ENCODE measurements at places on chromosomes 7 and 10.

DNA sequence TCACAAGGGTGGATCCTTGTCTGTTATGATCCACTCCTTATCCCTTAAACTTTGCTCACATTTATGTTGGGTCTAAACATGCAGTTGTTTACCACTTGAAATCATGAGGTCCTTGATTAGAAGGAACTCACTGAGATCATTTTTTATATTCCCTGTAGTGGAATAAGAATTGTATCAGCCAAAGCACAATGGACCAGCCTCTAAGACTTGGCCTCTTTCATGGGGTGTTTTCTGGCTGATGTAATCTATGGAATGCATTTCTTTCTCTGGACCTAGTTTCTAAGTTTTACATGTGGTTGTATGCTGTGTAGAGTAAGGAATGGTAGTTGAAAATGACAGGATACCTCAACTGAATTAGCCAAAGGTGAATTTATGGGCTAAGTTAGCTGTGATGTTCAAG, 376.6 kb downstream of the SORCS3 start:
- DNase-seq, result no peak

DNA sequence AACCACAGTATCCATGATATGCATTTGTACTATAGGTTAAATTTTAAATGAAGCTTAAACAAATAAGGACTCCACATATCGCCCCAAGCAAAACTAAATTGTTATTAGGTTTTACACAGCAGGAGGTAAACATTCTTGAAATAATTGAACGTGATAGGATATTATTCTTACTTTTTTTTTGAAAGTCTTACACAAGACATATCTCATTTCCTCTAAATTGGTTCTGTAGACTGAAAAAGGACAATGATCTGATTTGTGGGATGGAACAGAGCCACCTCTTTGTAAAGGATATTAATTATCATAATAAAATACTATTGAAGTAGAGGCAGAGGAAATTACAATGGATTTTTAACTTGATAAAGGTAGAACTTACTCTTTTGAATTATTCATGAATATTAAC, 155.1 kb upstream of the SEMA3D start:
- no peak for DNase-seq

- no peak for DNase-seq
These were observed 74.6 kb upstream of the LYZL2 start for GRCh38 chr10:30704026-30704600.

DNA sequence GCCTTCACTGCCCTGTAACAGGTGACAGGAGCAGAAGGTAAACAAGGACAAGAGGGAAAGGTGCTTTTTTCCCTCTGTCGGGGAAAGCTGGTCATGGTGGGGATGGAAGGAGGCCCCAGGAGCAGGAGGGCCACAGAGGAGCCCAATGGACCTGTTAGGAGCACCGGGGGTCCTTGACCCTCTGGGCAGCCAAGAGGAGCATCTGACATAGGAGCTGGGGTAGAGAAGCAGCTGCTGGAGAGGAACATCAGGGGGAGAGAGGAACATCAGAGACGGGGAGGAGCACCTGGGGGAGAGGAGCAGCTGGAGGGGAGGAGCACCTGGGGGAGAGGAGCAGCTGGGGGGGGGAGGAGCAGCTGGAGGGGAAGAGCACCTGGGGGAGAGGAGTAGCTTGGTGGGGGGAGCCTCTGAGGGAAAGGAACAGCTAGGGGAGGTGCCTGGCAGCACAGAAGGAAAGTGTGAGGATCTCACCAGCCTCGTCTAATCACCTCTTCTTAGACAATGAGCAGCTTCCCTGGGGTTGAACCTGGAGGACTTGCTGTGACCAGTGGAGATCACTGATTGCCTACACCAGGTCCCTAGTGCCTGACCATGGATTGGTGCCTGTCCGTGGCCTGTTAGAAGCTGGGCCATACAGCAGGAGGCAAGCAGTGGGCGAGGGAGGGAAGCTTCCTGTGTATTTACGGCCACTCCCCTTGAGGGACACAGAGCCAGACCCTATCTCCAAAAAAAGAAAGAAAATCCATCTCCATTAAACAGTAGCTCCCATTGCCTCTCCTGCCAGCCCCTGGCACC, 37.6 kb downstream of the JAKMIP3 start:
- no peak for DNase-seq

- no peak for DNase-seq
These were observed 46.9 kb downstream of the GRID1 start for GRCh38 chr10:86319676-86320075.

- DNase-seq, result no peak
These were observed 37.2 kb upstream of the ZNF107 start for GRCh38 chr7:64628721-64629120.

DNA sequence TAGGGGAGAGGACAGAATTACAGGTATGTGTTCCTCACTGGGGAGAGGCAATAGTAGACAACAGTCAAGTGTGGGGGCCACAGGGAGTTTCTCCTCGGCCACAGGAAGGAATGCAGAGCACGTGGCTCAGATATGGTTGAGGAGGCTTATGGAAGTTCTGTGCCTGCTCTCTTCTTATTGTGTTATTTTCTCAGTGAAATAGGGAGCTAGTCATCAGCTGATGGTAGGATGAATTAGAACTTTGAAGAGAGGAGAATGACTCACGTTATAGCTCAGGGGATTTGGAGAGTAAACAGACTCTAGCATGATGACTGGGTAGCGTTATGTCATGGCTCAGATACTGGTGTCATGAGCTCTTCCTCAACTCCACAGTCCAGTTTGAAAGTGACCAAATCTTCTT, 308.3 kb upstream of the IGFBP3 start:
- DNase-seq, result no peak

GRCh38 chr10:63344269-63344668, 121.5 kb downstream of the JMJD1C start:
- no peak for DNase-seq

DNA sequence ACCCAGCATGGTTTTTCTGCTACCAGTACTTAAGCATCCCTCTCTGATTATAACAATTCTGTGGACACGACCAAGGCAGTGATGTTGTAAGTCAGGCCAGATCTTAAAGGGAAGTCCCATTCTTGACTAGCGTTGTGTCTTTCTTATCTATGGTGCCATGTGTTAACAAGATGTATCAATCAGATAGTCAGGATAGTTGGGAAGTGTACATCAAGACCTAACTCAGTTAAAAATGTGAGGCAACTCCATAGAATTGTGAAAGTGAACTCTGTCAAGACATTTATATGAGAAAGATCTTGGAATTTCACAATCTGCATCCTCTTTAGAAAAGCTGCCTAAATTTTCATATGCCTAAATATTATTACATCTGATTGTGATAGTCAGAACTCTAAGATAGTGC, 341.7 kb upstream of the SEMA3D start:
- DNase-seq, result peak; percentile 1

GRCh38 chr7:51328351-51328801, 11.8 kb upstream of the COBL start:
- no peak for DNase-seq

DNA sequence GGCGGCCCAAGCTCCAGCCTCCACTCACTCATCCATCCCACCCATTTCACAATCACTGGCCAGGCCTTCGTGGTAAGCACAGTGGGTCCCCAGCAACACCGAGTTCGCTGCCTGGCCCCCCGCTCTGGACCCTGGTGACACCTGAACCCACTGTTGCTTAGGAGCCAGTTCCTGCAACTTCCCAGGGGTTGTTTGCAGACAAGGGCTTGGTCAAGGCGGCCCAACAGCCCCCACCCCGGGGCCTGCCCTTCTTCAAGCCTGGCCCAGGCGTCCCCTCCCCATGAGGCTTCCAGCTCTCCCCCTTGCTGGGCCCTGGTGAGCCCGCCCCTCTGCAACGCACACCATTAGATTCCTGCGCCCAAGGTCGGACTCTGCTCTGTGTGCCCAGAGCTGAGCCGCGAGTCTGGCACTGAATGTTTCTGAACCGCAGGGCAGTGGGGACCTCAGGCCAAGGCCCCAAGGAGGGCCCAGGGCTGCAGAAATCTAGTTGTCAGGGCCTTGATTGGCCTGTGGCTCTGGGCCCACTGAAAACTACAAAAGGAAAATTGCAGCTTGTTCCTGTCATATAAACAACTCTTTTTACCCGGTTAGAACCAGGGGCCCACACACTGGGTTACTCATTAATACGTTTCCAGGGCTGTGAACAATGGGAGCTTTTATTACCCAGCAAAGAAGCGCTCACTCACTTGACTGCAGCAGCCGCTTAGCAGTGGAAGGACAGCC, 2.1 kb upstream of the COX19 start:
- DNase-seq, result no peak

DNA sequence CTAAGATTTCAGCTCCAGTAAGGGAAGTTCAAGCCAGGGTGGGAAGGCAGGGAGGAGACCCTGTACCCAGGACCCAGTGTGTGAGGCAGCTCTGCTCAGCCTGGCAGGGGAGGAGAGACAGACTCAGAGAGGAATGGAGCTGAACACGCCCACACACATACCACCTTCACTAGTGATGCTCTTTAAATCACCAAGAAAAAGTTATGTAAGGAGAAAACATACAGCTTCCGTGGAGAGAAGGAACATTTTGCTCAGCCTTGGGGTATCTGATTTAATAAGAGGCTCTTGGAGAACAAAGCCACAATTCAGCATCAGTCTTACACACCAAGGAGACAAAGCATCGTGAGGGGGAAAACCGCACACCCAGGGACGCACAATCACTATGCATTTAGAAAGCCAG, 62.9 kb downstream of the PRKAG2 start:
- DNase-seq, result no peak

DNA sequence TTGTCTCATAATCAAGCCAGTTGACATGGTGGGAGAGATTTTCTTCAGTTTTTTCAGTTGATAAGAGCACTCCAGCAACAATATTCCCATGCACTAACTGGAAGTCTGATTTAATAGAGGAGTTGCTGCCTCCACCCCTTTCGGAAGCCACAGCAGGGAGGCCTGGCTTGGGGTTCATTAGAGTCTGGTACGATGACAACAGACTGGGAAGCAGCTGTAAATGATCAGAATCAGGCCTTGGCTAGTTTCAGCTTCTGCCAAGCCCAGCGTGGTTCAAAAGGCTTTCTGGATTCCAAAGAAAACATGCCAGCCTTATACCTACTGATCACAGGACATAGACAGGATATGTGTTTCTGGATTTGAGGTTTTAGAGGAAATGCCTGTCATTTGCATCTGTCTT, 274.0 kb downstream of the CSTF2T start:
- no peak for DNase-seq

DNA sequence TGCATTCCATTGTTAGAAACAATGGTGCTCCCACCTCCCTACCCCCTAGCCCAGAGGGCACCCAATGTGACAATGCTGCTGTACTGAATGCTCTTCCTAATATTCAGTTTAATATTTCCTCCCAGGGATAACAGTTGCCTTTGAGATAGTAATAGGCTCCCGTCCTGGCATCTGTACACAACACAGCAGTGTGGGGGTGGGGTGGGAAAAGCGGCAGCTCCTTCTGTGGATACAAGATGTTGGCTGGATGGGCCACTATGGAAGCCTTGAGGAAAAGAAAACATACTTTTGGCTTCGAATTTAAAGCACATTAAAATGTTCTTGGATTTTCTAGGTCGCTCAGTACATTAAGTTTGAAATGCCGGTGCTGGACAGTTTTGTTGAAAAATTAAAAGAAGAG, 9.2 kb upstream of the ZNF22 start:
- DNase-seq, result no peak

DNA sequence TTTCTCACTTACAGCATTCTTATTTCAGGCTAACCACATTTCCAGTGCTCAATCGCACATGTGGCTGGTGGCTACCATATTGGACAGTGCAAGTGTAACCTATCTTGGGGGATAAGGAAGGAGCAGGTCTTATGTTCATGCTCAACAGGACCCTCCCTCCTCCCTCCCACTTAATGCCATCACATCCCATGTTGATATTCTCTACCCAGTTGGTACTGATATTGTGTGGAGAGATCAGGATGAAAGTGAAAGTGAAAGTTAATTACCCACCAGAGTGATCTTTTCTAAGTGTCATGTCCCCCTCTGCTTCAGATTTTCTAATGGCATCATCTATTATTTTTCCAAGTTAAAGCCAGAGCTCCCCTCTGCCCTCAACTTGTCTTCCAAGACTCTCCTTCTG, 91.6 kb downstream of the BMPER start:
- DNase-seq, result no peak

- no peak for DNase-seq
These were observed 308.4 kb upstream of the POM121L12 start for GRCh38 chr7:52726986-52727385.

DNA sequence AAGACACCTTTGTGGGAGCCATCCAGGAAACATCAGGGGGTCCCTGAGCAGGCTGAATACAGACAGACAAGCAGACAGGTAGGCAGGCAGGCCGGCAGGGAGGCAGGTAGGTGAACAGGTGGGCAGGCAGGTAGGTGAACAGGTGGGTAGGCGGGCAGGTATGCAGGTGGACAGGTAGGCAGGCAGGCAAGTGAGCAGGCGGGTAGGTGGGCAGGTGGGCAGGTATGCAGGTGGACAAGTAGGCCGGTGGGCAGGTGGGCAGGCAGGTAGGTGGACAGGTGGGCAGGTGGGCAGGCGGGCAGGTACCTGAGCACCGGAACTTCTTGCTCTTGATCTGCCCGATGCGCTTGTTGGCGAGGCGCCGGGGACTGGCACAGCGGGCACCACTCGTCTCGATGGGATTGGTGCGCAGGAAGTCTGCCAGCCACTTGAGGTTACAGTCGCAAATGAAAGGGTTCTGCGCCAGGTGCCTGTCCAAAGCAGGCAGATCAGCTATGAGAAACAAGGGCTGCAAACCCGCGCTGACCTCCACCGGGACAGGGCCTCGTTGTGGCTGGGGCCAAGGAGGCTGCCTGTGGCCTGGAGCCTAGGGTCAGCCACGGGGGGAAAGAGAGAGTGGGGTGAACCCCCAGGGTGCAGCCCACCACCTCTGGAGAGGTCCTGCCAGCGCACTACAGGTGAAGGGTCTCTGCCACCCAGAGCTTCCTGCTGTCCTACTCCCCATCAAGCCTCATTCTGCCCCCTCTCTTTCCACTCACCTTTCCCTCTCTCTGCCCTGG, 136.9 kb downstream of the SLIT1 start:
- no peak for DNase-seq

DNA sequence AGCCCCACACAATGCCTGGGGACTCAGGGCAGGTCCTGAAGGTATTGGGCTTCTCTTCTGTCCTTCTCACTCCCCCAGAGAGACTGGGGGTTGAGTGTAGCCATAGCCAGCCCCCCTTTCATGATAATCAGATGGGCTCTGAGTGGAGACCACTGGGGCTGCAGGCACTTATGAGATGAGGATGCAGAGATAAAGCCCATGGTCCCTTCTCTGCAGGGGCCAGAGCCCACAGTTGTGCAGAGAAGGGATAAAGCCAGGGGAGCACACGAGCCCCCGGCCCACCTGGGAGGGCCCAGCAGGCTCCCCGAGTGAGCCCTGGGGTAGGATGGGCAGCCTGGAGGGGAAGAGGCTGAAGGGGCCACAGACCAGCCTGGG, 96.2 kb downstream of the BMS1 start:
- no peak for DNase-seq

- peak; percentile 39 for DNase-seq
These were observed 80.8 kb upstream of the ADAM12 start for GRCh38 chr10:126468876-126469643.

Data from common myeloid progenitor, CD34-positive (primary cell).